ENCODE measurements at places on chromosomes 7 and 10.

GRCh38 chr7:75559355-75559975, 67.3 kb downstream of the SPDYE5 start:
- DNase-seq: no peak

DNA sequence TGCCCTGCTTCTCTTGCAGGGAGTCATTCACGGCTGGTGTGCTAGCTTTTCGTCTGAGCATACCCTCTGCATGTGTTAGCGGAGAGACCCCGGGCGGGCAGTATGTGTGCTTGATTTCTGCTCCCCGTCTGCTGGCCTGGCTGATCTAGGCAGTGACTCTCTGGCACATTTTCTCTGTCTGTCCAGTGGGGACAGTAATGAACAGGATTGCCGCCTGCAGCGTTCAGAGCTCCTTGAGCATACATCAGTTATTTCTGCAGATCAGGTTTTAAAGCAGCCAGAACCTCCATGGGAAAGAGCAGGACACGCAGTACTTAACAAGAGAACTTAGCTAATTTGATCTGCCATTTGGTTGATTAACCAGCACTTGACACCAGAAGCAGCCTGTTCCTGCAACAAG, 242.5 kb downstream of the CELF2 start:
- no peak for DNase-seq

DNA sequence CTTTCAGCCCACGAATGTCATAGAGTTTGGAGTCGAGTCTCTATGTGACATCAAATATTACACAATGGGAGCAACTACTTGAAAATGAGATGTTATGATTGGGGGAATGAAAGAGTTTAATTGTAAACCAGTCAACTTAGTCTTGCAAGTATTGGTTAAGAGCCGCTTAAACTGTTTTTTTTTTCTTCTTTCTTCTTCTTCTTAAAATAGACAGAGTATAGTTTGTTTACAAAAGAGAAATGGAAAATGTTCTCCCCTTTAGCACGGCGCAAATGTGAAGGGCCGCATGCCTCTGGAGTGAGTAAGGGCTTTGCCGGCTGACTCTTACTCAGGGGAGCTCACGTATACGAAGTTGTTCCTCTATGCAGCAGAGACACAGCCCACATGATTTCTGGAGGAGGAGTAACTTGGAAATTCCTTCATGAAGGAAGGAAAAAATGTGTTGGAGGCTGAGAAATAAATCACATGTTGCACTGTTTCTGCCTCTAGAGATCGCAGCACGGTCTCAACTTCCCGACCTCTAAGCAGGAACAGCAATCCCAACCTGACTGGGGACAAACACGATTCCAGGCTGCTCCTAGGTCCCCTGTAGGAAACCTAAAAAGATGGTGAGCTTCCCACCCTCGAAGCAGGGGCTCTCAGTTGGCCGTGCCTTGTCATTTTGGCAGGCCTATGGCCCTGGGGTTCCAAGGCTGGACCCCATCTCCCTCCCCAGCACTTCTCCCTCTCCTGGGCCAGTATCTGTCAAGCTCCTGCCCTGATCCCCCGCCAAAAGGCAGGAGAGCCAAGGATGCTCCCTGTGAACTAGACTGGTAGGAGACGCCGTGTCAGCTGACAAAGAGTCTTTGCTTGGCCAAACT, 44.8 kb downstream of the MYOF start:
- DNase-seq: no peak

DNA sequence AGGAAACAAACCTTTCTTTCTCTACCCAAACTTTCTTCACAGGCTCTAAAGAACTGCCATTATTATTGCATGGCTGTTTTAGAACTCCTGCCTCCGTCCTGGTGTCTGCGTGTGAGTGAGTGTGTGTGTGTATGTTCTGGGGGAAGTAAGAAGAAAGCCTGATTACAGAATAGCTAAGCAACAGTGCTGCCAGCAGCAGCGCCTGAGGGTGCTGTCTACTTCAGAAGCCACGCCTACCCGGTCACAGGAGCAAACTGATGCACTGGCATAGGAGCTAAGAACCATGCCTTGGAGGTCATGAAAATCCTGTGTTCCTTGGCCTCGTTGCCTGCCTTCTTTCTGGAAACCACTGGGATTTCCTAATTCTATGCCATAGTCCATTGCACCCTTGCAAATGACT, 25.2 kb downstream of the LIPK start:
- no peak for DNase-seq

GRCh38 chr7:129855234-129855673, 97.5 kb downstream of the UBE2H start:
- no peak for DNase-seq

GRCh38 chr7:13111230-13111629, 423.8 kb downstream of the ARL4A start:
- no peak for DNase-seq

DNA sequence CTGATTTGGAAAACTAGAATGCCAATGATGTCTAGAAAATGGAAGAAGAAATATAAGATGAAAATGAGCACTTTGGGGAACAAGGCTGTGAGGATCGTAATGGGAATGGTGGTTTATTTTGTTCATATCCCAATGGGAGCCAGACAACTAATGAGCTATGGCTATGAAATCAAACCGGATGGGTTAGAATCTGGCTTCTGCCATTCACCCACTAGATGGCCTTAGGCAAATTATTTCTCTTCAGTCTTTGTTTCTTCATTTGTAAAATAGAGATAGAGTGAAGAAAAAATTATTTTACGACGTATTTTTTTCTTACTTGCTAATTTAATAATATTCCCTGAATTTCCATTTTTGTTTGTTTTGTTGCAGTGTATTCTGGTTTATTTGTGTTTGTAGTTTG, 572.1 kb upstream of the IGFBP3 start:
- DNase-seq: no peak

DNA sequence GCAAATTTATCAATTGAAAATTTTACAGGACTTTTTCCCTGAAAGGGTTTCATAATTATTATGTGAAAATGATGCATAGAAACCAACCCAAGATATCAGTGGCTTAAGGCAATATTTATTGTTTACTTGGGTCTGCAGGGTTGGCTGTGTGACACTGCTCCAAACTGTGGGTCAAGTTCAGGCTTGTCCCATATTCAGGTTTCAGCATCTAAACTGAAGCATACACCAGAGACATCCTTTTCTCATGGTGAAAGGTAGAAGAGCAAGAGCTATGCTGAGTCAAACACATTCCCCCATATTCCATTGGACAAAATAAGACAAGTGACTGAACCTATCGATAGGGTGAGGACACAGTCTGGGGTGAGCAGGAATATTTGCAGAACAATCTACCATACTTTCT, 110.9 kb downstream of the MAPK8 start:
- no peak for DNase-seq

- no peak for DNase-seq
Measured at GRCh38 chr10:76150876-76151288, 719.5 kb downstream of the LRMDA start.

- no peak for DNase-seq
Measured at GRCh38 chr7:96708872-96709271, 774 bp downstream of the SEM1 start.

- DNase-seq: no peak
Measured at GRCh38 chr10:47418321-47418720, 34.2 kb upstream of the ZNF488 start.

- DNase-seq: no peak
Measured at GRCh38 chr10:44950326-44951225, 9.0 kb upstream of the RASSF4 start.

DNA sequence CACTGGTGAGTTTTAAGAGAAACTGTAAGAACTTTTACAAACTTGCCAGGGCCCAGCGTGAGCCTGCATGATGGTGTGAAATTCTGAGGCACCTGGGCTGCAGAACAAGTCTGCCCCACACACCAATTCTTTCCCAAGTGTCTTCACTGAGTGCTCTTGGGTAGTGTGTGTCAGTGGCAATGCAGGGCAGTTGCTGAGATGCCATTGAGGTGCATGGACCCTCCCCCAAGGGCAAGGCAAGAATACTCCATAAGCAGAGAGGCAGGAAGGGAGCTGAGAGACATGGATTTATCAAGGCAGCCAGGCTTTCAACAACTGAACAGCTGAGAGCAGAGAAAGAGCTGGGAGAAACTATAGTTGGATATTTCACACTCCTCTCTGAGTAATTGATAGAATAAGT, 801.2 kb downstream of the GRID1 start:
- no peak for DNase-seq

- DNase-seq: no peak
Measured at GRCh38 chr10:105743343-105744056, 1102.4 kb downstream of the SORCS3 start.

DNA sequence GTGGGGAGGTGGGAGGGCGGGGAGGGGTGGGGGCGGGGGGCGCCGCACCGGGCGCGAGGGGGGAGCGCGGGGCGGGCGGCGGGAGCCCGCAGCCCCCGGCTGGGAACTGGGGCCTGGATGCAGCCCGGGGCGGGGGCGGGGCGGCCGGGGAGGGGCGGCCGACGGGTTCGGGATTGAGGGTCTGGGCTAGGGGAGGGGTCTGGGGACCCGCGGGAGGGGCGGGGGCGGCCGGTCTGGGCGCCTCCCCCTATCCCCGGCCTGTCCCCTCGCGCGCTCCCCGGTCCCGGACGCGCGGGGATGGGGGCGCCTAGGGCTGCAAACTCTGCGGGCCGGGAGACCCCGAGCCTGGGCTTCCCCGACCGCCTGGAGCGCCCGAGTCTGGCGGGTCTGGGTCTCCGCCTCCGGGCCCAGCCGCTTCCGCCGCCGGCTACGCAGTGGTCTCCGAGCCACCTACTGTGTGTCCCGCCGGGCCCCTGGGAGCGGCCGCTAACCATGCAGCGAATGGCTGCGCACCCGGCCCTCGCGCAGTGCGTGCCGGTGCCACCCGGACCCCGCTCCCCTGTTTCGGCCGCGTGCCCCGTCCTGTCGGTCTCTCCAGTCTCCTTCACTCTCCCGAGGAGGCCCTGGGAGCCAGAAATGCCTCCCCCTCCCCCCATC, 375 bp upstream of the FGF8 start:
- DNase-seq: no peak

- no peak for DNase-seq
Measured at GRCh38 chr7:138276891-138277290, 183.2 kb upstream of the TRIM24 start.

DNA sequence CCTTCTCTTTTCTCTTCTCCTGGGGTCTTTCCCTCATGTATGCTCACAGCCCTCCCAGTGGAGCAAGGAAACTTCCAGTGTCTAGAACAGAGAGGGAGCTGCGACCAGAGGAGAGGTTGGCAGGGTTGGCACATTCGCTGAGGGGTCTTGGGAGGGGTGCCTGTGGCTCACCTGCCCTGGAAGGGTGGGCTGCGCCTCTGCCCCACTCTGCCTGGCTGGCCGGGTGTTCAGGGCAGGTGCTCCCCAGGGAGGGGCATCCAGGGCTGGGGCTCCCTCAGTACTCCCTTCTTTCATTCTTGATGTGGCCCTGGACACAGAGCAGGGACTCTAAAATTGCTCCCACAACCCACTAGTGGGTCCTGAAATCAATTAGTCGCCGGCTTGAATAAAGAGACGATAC, 16.9 kb downstream of the SHH start:
- DNase-seq: no peak

DNA sequence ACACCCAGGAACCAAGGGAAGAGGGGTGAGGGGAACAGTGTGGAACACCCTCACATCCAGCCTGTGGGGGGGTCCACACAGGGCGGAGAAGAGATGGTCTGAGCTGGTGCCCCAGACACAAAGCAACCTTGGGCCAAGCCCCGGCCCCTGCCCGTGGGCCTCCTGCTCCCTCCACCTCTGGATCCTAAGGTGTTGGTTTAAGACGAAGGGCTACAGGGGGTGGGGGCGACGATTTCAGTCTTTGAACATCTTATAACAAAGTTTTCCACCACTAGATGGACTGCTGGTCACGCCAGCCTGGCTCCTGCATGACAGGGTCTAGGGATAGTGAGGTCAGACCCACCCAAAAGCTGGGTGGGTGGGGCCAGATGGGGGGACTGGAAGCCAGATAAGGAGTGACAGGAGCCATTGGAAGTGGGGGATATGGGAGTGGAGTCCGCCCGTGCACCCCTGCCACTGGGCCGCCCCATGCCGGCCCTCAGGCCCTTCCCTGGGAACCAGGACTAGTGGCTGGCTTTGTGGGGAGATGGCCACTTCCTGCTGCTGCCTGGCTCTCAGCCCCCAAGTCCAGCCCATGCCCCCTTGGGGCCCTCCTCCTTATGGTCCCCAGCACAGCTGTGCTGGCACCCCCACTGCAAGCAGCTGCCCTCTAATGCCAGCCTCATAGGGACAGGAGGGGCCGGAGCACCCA, 98.4 kb downstream of the RGS10 start:
- no peak for DNase-seq

- no peak for DNase-seq
Measured at GRCh38 chr10:131773370-131774343, 127.2 kb upstream of the PPP2R2D start.
